ENCODE measurements at places on chromosomes 4 and X.

DNA sequence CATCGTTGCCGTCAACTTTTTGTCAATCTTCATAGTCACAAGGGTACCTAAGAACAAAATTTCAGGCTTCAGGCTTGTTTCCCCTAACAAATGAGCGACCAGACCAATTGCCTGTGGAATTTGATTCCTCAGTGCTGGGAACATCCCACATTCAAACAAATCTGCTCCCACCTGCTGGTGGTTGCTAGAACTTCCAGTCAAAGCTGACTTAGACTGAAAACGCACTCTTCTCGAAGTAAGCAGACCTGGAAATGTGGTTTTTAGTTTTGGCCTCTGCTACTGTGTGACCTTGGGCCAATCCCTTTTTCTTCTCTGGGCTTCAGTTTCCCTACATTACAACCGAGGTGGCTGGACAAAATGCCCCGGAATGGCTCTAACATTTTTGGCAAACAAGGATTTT is 1.8 kb upstream of the GABRQ start:
- DNase-seq: peak; percentile 23

- DNase-seq: no peak
Observed at GRCh38 chrX:78595901-78596502, 63.1 kb downstream of the RTL3 start.

DNA sequence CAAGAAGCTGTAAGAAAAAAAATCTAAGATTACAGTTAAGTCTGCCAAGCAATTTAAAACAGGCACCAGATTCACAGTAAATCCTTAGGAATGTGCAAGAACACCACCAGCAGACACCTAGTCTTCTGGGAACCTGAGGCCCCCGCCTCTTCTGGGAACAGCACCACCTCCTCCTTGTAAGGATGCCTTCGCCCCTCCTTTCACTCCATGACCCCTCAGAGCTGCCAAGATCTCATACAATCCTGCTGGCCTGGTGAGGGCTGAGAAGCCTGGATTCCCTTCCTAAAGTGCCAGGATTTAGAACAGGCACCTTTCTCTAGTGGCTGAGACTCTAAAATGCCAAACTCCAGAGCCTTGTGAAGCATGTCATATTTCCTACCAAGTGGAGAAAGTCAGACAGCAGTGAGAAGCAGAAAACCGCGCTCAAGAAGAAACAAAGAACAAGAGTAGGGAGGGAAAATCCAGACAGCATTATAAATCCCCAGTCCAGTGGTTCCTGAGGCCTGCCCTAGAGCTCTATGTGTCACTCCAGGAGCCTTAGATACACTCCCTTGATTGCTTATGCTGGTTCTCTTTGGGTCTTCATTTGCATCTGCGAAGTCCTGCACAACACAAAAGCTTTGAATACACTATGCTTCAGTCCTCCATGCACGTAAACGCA is 166.4 kb downstream of the TSPAN5 start:
- no peak for DNase-seq

DNA sequence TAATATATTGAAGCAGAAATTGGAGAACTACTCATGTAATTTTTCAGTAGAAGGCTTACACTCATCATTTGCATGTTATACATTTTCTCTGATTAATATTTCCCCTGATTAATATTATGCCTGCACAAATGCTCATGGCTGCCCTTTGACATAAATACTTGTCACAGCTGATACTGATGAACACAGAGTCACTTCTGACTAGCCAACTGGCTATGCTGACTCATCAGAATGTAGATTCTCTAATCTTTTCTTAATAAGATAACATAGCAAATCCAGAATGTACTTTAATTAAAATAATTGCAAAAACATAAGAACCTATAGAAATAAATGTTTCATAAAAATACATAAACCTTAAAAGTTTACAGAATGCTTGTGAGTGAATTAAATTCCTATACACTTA is 52.4 kb upstream of the C4orf54 start:
- DNase-seq: no peak

GRCh38 chr4:123503698-123504363 is 107.2 kb downstream of the SPRY1 start:
- no peak for DNase-seq

DNA sequence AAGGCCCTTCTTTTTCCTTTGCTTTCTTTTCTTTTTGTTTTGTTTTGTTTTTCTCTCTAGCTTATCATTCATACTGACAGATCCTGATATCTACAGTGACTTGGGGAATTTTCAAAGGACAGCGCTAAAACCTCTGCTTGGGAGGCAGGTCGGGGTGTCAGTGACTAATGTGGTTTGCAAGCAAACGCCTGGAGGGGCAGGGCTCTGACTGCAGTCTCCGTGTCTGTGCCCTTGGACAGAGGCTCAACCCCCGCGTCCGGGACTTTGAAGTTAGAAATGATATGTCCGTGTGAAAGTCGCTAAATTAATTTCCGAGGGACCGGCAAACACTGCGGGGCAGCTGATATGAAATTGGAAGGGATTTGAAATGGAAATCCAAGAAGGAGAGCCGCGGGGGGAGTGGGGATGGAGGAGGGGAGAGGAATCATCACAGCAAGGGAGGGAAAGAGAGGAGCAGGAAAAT is 312.4 kb downstream of the DHRSX start:
- DNase-seq: no peak

DNA sequence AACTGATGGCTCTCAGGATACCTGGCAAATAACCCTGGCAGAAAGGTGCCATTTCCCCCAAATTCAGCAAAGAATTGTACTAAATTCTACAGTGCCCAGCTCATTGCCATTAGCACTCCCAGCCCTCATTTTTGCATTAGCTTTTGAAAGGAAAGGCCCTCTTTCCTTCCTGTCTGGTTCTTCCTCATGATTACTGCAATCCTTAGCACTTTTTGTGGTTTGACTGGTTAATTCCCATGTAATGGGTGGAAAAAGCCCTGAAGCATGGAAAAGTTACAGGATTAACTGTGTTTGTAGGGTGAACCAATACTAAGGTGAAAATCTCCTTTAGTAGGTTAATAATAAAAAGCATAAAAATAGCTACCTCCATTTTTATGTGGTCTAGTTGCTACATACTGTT is 139.5 kb downstream of the NPNT start:
- no peak for DNase-seq

DNA sequence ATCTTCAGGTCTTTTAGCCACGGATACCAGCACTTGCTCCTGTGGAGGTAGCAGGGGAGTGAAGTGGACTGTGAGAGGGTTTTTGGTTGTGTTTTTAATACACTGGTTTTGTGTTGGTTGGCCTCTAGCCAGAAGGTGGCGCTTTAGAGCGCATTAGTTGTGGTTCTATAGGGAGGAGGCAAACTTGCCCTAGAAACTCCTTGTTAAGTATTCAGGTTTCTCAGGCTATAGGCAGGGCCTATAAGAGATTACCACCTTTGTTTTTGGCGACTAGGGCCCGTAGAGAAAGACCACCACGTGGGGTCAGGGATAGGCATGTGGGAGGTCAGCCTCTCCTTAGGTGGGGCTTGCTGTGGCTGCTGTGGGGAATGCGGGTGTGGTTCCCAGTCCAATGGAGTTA is 221.6 kb upstream of the SPANXN4 start:
- DNase-seq: no peak

GRCh38 chr4:6293661-6294060 is 24.0 kb downstream of the WFS1 start:
- DNase-seq: no peak

GRCh38 chrX:24526616-24527015 is 61.5 kb downstream of the PDK3 start:
- DNase-seq: no peak

DNA sequence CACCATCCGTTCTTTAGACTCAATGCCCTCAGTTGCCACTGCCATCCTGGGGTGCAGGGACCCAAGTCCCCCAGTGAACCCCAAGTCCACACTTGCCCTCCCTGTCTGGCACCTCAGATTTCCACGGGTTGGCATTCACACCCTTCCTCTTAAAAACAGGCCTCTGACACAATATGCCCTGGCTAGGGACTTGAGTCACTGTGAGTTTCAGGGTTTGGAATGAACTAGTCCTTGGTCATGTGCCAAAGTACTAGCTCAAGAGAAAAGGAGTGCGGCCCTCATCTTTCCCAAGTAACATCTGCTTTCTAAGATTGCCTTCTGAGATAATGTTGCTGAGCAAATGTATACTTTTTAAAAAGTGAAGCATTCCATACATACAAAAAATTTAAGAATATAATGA is 134.0 kb downstream of the MID1 start:
- no peak for DNase-seq

- no peak for DNase-seq
Observed at GRCh38 chrX:24920769-24921168, 95.0 kb downstream of the ARX start.

DNA sequence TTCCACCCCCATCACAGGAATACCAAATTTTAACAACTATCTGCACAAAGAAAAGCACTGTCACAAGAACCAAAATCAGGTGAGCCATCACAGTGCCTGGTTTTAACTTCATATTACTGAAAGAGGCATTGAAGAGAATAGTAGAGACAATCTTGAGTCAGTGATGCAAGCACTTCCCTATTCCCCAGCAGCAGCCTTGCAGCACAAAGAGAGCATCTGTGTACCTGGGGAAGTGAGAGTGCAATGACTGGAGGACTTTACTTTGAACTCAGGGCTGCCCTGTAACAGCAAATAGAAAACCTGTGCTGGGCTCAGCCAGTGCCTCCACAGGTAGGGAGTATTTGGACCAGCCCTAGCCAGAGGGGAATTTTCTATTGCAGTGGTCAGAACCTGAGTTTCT is 361.8 kb downstream of the TEX13C start:
- DNase-seq: no peak

DNA sequence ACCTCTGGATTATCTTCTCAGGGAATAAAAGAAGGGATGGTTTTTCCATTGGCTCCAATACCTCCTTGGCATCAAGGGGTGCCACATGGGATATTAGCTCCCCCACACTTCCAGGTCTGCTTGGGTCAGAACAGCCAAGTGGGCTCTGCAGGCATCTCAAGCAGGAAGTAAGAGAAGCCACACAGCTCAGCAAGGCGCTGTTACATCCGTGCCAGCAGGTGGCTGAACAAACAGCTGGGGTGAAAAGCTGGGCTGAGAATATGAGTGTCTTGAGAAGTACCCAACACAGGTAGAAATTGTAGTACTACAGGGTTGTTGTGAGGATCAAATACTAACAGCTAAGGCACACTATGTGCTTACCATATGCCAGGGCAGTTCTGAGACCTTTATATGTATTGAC is 76.7 kb upstream of the TMEM150C start:
- no peak for DNase-seq

- DNase-seq: no peak
Observed at GRCh38 chrX:47661539-47661938, 2.6 kb upstream of the UXT start.

DNA sequence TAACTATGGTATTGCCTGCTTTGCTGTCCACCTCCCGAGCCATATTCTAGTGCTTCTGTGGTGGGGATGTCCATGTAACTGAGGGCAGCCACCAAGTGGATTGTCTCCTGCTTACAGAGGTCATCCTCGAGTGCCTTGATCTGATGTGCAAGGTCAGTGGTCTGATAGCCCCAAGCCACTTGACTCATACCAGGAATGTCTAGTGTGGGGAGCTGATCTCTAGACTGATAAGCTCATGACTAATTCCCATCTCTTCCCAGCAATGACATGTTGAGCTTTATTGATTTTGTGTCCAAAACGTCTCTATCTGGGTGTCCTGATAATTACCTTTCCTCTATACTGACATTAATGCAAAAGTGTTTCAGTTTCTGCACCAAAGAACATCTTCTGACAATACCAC is 168.4 kb upstream of the WDR1 start:
- DNase-seq: no peak

GRCh38 chr4:9812501-9813340 is 31.3 kb downstream of the DRD5 start:
- DNase-seq: no peak

GRCh38 chr4:176526704-176527103 is 206.9 kb downstream of the SPCS3 start:
- DNase-seq: no peak

GRCh38 chrX:133323431-133323830 is 91.9 kb downstream of the GPC4 start:
- no peak for DNase-seq

- no peak for DNase-seq
Observed at GRCh38 chr4:128459547-128459946, 171.9 kb upstream of the PGRMC2 start.

Measured in DMS79 (cell line).